ENCODE measurements at places on chromosomes 3 and 15.

- no peak for DNase-seq
These were observed 189.3 kb downstream of the EDEM1 start for GRCh38 chr3:5376761-5377160.

GRCh38 chr15:70113304-70113700 is 15.6 kb upstream of the TLE3 start:
- no peak for DNase-seq

DNA sequence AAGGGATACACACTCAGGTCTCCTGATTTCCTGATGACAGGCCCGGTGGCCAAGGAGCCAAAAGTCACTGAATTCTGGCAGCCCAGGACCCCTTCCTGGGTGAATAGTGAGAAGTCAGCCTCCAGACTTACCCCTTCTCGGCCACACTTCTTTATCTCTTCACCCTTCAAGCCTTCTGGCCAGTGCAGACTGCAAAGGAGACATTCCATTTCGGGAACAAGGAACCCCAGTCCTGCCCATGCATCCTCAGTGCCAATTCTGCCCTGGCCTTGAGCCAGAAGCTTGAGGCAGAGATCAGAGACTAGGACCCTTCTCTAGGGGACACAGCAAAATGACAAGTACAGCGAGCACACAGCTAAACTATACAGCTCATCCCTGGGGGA is 28.8 kb downstream of the GRAMD2A start:
- no peak for DNase-seq

DNA sequence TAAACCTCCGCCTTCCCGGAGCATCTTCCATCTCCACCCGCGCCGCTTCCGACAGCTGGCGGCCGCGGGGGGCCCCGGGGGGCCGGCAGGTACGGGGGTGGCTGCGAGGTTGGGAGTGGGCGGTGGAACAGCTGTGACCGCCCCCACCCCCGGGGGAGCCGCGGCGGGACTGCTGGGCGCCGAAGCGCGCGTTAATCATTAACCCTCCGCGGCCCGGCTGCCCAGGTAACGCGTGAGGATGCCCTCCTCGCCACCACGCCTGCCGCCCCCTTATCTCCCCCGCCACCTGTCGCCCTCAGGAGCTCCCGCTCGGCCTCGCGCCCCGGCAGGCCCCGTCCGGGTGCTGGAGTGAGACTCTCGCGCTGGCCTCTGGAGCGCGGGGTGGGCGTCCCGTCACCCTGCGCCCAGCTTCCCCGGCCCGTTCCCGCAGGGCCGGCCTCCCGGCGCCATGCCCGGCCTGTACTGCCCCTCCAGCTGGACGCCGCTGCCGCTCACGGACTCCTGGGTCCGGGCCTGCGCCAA is 757 bp downstream of the VWA5B2 start:
- no peak for DNase-seq

DNA sequence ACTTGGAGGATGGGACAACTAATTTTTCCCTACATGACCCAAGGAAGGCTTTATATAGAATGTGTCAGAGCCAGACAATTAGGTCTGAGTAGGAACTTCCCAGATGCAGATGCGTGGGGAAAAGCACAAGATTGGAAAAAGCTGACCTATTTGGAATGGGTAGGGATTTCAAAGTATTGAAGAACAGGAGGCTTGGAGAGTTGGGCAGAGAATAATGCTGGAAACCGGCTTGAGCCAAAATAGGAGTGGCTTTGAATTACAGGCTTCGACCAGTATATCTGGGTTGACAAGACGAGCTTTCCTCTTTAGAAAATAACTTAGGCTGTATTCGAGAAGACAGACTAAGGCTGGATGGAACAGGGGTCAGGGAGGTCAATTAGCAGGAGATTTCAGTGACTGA is 181.1 kb downstream of the GBE1 start:
- DNase-seq = no peak

DNA sequence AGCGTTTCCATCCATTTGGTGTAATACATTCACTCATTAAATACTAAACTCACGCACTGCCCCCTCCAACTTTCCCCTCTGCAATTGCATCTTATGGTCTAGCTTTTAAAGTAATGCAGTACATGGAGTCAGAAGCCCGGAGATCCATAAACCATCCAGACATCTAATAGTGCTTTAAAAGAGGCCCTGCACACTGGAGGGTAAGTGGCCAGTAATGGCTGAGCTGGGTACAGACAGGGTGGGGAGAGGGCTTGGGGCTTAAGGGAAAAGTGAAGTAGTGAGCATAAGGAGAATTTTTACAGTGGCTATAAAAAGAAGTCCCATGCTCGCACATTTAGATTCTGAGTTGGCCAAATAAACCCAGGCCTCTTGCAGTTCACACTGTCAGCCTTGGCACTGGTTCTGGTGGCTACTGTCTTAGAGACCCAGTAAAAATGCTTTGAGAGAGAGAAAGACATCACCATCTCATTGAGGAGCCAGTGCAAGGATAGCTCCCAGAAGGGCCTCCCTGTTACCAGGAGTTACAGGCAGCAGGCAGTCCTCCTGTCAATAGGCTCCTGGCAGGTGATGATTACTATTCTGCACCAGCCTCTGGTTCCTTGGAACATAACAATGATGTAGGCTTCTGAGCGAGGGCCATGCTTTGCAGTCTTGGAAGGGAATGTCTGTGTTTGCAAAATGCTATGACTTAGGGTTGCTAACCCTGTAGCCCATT is 112.6 kb upstream of the NEO1 start:
- DNase-seq = no peak

DNA sequence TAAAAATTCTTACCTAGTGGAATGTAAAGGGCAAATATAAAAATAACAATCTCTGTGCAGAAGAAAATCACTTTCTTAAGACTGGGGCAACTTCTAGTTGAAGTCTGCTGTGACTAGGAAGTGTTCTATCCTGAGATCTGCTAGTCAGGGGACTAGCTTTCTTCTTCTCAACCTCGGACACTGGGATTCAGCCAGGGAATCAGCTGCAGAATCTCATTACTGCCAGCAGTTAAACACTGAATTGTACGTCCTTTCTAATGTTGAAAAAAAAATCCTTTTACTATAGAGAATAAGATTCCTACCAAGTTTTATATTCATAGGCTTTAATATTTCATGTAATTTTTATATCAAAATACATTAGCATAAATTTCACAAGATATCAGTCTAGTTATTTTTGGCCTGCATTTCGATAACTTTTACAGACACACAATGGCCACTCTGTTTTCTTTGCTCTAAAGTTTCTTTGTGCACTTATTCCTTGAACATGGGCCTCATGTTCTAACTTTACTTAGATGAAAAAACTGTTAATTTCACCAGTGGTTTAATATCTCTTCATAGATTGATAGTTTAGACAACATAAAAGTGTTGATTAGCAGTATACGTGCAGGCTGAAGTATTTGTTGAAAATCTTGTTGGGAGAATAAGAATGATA is 2.6 kb upstream of the NEO1 start:
- DNase-seq = no peak

- DNase-seq = no peak
These were observed 6.2 kb upstream of the TIPARP start for GRCh38 chr3:156668073-156668763.

DNA sequence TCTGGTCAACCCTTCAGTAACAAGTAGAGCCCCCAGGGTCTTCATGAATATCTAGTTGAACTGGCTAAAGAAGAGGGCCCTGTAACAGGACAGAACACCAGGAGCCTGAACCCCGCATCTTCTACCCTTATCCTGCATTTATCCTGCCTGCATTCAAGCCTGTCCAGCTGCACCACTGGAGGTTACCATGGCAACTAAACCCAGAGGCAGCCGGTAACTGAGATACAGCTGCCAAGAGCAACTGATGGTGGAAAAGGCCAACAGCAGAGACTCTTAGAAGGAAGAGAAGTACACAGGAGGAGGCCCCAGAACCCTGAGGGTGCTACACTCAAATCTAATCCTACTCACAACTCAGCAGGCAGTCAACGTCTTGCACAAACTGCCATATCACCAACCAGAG is 3.7 kb upstream of the PRKAR2A start:
- DNase-seq = no peak

- DNase-seq = no peak
These were observed 10.2 kb upstream of the ITPKA start for GRCh38 chr15:41483519-41483918.

GRCh38 chr15:73941044-73941443 is 14.8 kb downstream of the LOXL1 start:
- DNase-seq = no peak

DNA sequence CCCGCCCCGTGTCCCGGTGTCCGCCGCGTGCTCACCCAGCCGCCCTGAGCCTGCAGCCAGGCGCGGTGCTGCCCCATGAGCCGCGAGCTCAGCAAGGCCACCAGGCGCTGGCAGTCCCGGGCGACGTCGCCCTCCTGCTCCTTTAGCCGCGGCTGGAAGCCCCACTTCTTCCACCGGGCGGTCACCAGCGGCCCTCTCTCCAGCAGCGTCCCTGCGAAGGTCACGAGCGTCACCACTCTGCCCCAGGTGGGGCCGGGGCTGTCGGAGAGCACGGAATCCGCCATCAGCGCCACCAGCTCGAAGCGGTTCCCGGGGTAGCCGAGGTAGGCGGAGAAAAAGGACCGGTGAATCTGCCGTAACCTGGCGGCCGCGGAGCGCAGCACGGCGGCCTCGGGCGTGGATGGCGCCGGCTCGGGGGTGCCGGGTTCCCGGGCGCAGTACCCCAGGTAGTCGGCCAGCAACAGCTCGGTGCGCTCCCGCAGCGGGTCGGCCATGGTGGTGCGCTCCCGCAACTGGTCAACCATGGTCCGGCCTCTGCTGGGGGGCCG is 298 bp downstream of the BCL2L10 start:
- no peak for DNase-seq

DNA sequence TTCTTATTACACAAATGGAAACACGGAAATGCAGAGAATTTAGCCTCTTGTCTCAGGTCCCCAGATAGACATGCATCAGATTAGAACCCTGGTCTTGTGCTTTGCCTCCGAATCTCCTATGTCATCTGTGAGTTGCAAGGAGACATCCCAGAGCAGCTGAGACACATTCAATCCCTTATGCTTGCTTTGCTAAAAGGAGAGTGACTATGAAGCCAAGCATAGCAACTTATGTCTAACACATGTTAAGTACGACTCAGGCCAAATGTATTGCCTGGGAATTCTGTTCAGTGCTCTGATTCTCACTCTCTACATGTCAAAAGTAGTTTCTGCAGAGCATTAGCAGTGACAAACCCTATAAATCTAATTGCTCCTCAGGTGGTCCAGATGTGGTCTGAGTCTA is 30.6 kb upstream of the LRRC3B start:
- DNase-seq = no peak

DNA sequence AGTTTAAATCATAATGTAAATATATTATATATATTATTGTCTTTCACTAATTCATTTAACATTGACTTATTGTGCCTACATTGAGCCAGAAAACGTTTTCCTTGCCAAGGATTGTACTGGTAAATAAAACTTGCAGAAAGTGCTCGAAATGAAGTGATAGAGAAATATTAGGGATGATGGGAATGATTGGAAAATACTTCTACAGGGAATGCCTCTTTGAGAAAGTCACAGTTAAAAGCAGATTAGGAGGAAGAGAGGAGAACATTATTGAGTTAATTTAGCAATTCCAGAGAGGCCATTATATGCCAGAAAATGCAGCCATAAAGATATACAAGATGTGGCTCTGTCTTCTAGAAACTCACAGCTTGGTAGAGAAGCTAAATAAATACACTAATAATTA is 560.0 kb upstream of the KCNMB2 start:
- DNase-seq = no peak

DNA sequence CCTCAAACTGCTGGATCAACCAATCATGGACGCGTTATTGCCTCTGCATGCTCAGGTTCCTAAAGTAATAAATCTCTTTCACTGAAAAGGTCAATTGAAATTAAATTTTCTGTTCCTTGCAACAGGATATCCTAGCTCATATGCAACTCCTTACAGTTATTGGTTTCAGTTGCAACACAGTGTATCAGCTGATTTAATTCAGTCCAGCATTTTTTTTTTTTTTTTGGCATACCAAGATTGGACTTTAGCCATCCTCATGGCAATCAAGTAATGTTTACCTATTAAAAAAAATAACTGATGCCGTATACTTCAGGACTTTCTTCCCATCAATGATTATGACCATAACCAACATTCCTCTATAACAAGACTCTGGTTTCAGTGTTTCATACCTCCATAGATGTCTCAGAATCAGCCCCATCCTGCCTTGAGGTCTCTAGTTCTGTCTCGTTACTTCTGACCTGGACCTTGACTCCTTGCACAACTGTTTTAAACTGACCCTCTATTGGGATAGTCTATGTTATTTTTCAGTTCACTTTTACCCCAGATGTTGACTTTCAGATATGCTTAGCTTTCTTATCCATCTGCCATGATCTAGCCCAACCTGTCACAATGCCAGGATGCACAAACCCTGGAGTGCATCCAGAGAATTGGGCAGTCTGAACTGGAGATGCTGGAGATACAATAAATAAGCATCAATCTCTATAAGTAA is 265.0 kb upstream of the GADL1 start:
- no peak for DNase-seq

DNA sequence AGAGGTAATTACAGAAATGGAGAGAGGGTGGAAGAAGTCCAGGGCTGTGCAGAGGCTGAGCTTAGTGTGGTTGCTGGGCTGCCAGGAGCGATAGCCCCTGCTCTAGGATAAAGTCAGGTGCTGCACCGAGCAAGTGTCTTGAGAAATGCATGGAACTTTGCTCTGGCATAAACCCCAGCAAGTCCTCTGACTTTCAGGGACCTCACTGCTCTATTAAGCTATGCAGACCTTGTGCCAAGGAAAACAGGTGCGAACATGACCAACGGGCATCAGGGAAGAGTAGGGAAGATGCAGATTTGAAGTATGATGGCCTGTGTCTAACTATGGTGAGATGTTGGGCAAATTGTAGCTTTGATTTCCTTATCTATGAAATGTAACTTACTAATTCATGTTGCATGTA is 416.8 kb downstream of the NR2F2 start:
- DNase-seq = no peak

DNA sequence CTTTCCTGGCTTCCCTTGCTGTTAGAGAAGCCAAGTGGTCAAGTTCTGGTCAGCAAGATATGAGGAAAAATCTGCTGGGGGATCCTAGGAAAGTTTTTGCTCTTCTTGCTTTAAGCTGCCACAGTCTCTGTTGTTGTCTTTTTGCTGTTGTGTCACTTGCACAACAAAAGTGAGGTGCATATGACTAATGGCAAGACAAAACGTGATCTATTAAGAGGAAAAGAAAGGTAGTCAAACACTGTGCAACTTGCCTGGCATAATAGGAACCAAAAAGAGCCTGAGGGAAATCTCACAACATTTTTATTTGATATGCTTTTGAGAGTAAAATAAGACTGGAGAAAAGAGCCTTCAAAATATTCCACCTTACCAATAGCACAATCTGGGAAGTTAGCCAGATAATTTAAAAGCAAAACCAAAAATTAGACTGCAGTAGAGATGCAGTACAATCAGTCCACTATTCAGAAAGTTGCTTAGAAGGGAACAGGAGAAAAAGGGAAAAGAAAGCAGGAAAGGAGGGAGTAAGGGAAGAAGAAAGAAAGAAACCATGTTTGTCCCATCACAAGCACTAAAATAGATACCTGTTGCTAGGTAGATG is 110.0 kb upstream of the SLC4A7 start:
- no peak for DNase-seq

- no peak for DNase-seq
These were observed 39.4 kb upstream of the TRIM71 start for GRCh38 chr3:32778389-32778788.

Data from activated CD8-positive, alpha-beta memory T cell treated with anti-CD3 and anti-CD28 coated beads for 1 hour (primary cell).